Tracheal epithelial cell (primary cell): ENCODE measurements at places on chromosomes 4 and X. TPM values are rescaled to one million over a fixed set of nuclear protein-coding genes. Genes with fewer than 3 reads are reported as not detected.

PABPC4L gene
- total RNA-seq, result under 0.01 and 0.24 TPM in 2 replicates

EDA gene
- total RNA-seq, result 0.48 and 0.85 TPM in 2 replicates

KLKB1 gene
- total RNA-seq, result under 0.01 TPM in 1 of 2 replicates, not detected in the other

DCAF4L1 gene
- total RNA-seq, result 0.21 and 0.48 TPM in 2 replicates

KLF8 gene
- 3.8 and 4.6 TPM in 2 replicates for total RNA-seq

PNMA5 gene
- not detected in 2 replicates for total RNA-seq

SH3BGRL gene
- 15.2 and 19.2 TPM in 2 replicates for total RNA-seq

GAGE2A gene
- total RNA-seq, result not detected in 2 replicates

SPANXA1 gene
- not detected in 2 replicates for total RNA-seq

BMX gene
- under 0.01 and 0.64 TPM in 2 replicates for total RNA-seq

CXCL5 gene
- 0.64 and 38.3 TPM in 2 replicates for total RNA-seq

FNIP2 gene
- total RNA-seq, result 17.5 and 53.5 TPM in 2 replicates

MAP9 gene
- total RNA-seq, result 4.9 and 9.4 TPM in 2 replicates

DAPP1 gene
- total RNA-seq, result 34.1 and 127 TPM in 2 replicates

ERAS gene
- total RNA-seq, result not detected in 2 replicates

USP38 gene
- 27.0 and 30.3 TPM in 2 replicates for total RNA-seq

MND1 gene
- 1.9 and 4.0 TPM in 2 replicates for total RNA-seq

RNF175 gene
- total RNA-seq, result 3.6 TPM in 1 of 2 replicates, not detected in the other
